ENCODE measurements at places on chromosomes 6 and 20. TPM values are rescaled to one million over a fixed set of nuclear protein-coding genes. Genes with fewer than 3 reads are reported as not detected.

DNA sequence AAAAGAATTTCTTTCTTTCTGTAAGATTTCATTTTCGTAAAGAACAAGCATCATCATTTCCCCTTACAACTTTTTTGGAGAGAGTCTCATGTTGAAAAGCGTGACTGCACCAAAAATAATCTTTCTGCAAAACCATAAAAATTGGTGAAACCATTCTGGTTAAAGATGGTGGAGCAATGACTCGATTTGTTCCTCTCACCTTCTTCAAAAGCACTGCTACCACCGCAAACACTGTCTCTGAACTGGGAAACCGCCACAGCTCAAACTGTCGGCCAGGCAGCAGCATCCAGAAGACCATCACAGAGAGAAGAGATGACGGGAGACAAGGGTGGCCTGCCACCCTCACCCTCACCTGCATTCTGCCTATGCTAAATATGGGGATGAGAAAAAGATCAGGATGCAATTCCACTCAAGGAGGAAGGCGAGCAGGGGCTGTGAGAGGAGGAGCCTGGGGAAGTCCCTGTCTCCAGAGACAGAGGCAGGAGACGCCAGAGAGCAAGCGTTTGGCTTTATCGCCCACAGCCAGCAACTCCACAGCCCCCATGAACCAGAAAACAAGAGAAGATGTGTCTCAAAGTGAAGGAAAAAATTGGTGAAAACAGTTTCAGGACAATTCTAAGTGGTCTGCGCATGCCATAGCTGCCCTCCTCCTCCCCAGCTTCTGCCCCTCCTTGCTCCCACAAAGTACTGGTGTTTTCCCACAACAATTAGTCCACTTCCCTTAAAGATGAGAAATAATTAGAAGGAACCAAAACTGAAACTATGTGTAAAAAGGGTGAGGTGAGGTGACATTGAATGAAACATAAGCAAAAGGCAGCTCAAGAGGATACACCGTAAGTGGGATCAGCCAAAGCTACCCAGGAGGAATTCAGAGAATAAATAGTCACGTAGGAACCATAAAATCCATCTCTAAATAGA, 255.5 kb downstream of the KIF16B start:
- DNase-seq, result no peak

DNA sequence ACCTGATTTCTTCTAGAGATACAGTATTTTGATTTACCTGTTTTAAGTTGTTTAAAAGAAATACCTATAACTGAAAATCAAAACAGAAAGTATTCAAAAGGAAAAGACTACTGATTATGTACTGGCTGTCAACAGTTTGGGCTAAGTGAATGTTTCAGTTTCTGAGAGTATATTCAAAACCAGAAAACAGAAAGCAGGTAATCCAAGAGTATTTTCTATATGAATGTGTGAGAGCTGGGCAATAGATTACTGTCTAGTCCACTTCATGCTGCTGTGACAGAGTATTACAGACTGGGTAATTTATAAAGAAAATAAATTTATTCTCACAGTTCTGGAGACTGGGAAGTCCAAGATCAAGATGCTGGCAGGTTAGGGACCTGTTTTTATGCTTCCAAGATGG, 261.0 kb downstream of the ARHGAP18 start:
- no peak for DNase-seq

GRCh38 chr6:169937389-169938261, 186.2 kb downstream of the ERMARD start:
- no peak for DNase-seq

DNA sequence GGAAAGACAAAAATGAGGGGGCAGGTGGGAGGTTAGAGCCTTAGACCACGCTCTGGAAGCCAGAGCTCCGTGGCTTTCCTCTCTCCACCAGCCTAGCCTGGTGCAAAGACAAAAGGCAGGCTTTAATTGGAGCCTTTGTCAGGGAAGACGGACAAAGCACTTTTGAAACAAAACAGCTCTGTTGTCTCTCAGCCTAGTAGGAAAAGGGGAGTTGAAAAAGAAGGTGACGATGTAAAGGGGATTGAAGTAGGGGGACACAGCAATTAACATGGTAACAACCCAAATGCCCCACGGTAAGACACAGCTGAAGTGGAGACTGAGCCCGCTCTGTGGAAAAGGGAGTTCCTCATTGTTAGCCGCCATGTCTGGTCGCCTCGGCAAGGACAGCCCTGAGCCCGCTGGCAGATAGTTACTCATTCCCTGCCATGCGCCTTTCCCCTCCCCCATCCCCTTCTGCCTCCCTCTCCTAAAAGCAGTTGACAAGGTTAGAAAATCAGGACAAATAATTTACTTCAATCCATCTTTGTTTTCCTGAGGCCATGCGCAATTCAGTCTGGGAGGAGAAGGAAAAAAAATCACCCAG, 93.0 kb downstream of the TCP11 start:
- DNase-seq, result peak; percentile 67

DNA sequence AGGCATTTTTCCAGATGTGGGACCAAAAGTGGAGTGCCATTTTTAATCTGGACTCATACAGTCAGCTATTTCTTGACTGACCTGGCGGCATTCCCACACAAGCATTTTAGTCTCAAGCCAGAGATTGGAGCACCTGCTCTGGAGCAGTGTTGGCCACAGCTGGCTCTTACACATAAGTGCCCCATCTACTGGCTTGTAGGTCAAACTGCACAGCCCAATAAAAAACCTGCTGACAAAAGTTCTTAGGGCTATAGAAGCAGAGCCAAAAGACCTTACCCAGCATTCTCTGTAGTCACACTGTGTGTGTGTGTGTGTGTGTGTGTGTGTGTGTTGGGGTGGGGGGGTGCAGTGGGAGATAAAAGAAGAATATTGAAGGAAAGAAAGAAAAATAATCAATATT, 38.6 kb upstream of the SENP6 start:
- DNase-seq, result peak; percentile 45

DNA sequence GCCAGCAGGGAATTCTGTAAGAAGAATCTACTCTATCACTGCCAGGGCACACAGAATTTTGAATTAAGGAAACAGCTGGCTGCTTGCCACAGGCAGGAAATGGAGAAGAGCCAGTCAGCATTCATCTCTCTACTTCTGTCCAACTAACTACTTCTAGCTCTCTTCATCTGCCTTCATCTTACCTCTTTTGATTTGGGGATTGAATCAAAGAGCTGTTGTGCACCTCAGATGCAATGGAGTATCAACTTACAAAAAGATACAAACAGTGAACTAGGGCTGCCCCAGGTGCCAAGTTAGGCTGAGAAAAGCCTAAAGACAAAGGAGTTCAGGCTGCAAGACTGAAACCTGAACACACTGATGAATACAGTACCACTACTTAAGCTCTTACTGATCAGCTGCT, 82.0 kb downstream of the PTPRK start:
- peak; percentile 56 for DNase-seq

GRCh38 chr6:22082218-22082617, 214.6 kb downstream of the PRL start:
- DNase-seq, result no peak

DNA sequence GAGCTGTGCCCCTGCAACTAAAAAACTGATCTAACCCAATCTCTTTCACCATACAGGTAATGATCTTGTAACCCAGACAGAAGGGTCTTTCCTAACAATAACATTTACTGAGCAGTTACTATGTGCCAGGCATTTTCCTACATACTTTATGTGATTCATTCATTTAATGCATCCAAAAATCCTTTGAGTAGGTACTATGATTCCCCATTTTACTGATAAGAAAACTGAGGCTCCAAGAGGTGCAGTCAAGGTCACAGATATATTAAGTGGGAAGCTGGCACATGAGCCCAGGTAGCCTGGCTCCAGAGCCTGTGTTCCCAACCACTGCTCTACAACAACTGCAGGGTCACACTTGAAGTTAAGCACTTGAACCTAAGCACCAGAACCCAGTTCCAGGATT, 87.6 kb downstream of the NCR2 start:
- no peak for DNase-seq

- DNase-seq, result no peak
Observed at GRCh38 chr6:29491574-29491973, 3.8 kb upstream of the MAS1L start.

- peak; percentile 64 for DNase-seq
Observed at GRCh38 chr6:131931063-131931750, 20.0 kb downstream of the CCN2 start.

OR2J3 gene
- not detected for total RNA-seq

FRK gene
- total RNA-seq, result 1.8 TPM

DNA sequence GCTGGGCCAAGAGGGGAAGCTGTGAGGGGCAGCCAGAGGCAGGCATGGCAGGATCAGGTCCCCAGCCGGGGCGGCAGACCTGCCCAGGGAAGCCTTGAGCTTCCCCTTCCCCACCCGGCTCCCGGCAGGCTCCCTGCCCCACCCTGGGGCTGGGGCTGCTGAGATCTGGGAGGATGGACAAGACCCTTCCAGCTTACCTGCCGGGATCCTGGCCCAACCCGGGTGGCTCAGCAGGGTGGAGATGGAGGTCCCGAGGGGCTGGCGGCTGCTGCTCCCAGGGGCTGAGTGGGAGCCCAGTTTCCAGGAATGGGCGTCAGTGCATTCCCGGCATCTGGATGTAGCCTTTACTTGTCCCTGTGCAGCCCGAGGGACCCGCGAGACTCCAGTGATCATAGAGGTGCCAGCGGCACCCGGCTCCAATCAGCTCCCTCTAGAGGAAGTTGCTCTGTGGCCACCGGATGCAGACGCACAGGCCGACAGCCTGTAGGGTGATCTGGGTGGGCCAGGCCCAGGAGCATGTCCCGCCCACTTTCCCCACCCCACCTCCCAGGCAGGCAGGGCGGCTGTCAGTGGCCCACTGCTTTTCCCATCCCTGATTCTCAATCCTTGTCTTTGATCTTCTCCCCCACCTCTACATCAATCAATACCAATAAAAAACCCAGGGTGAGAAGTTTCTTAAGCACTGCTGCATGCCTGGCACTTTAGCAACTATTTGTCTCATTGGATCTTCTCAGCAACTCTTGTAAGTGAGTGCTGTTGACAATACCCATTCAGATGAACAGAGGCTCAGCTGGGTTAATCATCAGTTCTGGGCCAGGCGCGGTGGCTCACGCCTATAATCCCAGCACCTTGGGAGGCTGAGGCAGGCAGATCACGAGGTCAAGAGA, at the start of gene BAK1:
BAK1 (minus strand) TSS at position 449 of the 887 bp plus-strand sequence. CDS start 2,672 bp downstream, outside the sequence.
- peak; percentile 92 for DNase-seq

- no peak for DNase-seq
Observed at GRCh38 chr6:41374618-41375590, 39.5 kb downstream of the NCR2 start.

GRCh38 chr6:85068221-85068620, 303.8 kb upstream of the TBX18 start:
- DNase-seq, result peak; percentile 56

TGM3 gene
- total RNA-seq, result not detected

- no peak for DNase-seq
Observed at GRCh38 chr20:48608756-48609155, 219.0 kb downstream of the PREX1 start.

- DNase-seq, result no peak
Observed at GRCh38 chr20:11564491-11564890, 353.2 kb upstream of the BTBD3 start.

CLIC1 gene
- total RNA-seq, result 1,552 TPM

DNA sequence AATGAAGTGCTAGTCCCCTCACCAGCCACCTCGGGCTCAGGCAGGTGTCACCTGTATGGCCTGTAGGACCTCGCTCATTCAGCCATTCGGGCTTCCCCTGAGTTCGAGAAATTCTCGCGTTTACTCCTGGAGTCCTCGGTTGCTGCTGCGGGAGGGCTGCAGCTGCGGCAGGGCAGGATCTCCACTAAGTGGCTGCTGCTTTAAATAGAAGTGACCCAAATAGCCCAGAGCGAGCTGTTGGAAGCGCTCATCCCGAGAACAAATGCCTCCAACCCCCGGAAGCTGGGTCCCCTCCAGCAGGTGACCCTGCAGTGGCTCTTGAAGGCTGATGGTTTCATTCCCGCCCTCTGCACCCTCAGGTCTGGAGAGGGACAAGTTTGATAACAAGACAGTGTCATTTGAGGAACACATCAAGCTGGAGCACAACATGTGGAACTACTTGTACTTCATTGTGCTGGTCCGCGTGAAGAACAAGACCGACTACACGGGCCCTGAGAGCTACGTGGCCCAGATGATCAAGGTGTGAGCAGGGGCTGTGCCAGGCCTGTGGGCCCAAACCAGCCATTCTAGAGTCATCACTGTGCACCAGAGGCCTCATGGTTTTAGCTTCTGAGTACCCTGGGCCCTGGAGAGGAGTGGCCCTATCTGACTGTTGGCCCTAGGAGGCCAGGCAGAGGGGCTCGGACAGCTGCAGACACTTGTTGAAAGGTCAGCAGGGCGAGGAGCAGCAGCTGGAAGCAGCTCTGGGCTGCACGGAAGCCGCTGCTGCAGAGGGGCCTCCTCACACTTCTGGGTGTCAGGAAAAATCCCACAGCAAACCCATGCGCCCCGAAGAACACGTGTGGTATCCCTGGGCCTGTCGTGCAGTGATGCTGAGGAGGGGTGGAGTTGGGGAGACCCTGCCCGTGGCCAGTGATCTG, 18.1 kb downstream of the UQCC2 start:
- peak; percentile 47 for DNase-seq

GRCh38 chr6:51908243-51908642, 179.2 kb downstream of the PKHD1 start:
- no peak for DNase-seq

SAMD10 gene
- total RNA-seq, result 1.6 TPM

DNA sequence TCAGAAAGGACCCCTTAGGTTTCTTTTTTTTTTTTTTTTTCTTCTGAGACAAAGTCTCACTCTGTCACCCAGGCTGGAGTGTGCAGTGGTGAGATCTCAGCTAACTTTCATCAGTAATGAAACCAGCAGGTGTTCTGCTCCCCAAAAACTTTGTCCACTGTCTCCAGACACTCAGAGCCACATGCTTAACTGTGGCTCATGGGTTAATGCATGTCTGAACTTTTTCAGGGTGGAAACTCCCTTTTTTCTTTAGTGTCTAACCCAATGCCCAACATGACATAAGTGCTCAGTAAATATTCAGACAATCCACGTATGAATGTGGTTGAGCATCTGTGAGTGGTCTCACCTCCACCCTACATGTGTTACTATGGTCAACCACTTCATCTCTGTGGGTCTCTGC, 45.4 kb downstream of the MYB start:
- no peak for DNase-seq

GRCh38 chr6:169785566-169785965, 34.1 kb downstream of the ERMARD start:
- no peak for DNase-seq

DNA sequence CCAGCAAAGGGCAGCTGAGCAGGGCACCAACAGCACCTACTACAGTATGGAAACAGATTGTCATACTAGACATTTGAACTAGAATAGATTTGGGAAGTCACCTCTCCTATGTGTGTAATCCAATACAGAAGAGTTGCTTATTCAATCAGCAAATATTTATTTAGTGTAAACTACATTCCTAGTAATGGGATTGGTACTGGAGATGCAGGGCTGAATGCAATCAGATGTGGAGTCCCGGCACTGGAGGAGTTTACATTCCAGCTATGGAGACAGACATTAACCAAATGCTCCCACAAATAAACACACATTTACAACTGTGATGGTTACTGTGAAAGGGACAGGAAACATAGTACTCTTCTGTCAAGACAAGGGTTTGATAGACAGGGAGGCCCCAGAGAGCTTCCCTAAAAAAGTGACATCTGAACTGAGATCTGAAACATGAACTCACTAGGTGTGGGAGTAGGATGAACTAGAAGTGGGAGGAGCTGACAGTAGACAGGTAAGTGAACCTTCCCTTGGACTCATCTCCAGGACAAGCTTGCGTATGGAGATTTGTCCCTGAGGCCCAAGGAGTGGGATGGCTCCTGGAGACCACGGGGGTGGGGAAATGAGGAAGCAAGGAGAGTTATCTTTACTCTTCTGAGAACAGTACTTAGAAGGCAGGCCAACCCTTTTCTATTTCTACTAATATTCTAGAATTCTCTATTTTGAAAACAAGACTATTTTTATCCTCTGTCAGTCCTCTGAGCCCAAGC, 420.5 kb downstream of the MAFB start:
- no peak for DNase-seq

GRCh38 chr20:56750430-56750829, 121.3 kb downstream of the TFAP2C start:
- no peak for DNase-seq

ABHD16B gene
- total RNA-seq, result not detected

All from RPMI7951 (cell line).